ENCODE measurements at places on chromosomes 1 and 21.

GRCh38 chr1:226641671-226642231 is 93.2 kb downstream of the STUM start:
- DNase-seq = no peak

DNA sequence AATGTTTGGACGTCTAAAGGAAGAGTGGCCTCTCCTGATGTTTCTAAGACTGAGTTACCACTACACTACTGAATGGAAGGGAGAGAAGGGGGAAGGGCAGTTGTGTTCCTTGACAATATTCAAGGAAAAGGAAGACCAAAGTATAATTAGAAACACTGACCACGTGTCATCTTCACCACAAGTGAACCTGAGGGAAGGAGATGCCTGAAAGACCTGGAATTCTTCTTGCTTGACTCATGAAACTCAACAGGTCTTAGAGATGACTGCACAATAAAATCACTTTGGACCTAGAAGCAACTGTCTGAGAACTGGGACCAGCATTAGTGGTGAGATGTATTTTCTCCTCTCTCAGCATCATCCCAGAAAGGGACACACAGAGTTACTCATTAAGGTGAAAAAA is 56.7 kb downstream of the PTPN14 start:
- DNase-seq = no peak

- DNase-seq = no peak
Observed at GRCh38 chr1:37432716-37433115, 41.7 kb upstream of the ZC3H12A start.

DNA sequence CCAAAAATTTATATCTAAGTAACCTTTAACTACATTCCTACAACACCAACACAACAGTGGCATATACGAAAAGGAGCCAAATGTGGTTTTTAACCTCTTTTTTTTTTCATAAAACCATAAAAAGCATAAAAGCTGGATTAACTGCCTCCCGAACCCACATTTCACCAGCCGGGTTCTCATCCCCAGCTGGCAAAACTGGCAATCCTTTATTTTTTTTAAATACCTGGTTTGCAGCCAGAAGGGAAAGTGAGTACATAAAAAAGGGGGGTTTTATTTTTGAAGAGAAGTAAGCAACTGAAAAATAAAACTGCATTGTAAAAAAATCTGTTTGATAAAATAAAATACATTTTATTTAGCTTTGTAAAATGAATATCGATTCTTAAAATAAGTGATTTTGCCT is 295.4 kb downstream of the AKT3 start:
- DNase-seq = no peak

DNA sequence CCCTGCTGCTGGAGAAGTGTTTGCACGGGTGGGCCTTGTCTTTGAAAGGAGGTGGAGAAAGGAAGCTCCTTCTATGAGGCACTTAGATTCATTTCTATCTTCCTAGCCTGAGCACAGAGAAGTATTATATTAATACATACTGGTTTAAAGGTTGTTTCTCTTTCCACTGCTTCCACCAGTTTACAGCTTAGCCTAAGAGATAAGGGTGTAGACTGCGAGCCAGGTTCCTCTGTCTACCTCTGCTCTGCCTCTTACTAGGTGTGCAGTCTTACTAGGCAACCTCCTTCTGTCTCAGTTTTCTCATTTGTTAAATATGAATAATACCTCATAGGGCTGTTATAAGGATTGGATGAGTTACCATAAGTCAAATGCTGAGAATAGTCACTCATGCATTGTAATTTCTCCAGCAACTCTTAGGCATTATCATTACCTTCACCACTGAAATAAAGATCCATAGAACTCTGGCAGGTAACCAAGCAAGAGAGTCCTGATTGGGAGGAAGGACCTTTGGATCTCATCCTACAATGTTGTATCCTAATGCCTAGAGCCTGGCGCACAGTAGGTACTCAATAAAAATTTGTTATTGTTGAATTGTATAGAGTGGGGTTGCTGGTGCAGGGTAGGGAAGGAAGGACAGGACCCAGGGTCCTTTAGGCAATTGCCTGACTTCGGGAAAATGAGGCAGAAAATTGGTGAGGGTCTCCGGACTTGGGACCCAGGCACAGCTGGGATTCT is 95.1 kb downstream of the TBX19 start:
- DNase-seq = no peak

DNA sequence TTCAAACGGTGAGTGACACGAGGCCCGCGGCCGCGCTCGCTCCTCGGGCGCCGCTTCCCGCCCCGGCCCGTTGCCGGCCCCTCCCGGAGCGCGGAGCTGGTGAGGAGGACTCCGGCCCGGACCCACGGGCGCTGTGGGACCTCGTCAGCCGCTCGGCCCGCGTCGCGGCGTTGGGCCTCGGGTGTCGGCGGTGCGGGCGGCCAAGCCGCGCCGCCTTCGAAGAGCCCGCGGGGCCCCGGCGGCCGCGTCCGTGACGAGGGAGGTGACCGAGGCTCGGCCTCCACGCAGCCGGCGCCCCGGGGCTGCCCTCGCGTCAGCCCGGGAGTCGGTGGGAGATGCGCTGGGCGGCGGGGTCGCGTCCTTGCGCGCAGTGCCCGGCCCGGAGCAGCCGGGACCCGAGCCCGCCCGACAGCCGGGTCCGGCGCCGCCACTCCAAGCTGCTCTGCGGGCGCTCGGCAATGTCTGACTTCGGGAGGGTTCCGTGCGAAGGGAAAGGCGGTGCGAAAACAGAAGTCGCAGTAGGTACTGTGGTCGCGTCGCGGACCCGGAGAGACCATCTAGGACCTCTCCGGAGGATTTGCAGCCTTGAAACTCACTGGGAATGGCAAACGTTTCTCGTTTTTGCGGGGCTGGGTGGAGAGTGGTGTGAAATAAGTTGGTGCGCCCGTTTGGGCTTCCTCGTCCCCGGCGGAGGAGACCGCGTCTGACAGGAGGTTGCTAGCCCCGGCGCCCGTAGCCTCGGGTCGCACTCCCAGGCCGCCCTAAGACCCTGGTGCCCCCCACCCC is 829 bp downstream of the SPEN start:
- DNase-seq = no peak

- DNase-seq = no peak
Observed at GRCh38 chr1:30929135-30929889, 20.8 kb upstream of the SDC3 start.

- DNase-seq = no peak
Observed at GRCh38 chr1:18949686-18950400, 6.6 kb downstream of the IFFO2 start.

DNA sequence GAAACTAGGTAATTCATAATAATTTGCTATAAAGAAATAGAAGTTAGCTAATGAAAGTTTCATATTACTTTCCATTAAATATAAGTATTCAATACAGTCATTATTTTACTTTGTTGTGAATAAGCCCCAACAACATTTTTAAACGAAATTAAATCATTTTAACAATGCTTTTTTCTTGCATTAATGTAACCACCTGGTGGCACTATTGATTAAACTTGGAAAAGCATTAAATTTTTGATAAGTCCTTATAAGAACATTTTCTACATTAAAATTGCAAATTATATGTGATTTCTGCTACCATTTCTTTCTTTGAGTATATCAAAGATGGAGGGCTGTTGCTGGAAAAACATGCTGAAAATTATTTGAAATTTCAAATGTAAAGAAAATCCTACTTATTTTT is 918.8 kb upstream of the TMPRSS15 start:
- DNase-seq = no peak

DNA sequence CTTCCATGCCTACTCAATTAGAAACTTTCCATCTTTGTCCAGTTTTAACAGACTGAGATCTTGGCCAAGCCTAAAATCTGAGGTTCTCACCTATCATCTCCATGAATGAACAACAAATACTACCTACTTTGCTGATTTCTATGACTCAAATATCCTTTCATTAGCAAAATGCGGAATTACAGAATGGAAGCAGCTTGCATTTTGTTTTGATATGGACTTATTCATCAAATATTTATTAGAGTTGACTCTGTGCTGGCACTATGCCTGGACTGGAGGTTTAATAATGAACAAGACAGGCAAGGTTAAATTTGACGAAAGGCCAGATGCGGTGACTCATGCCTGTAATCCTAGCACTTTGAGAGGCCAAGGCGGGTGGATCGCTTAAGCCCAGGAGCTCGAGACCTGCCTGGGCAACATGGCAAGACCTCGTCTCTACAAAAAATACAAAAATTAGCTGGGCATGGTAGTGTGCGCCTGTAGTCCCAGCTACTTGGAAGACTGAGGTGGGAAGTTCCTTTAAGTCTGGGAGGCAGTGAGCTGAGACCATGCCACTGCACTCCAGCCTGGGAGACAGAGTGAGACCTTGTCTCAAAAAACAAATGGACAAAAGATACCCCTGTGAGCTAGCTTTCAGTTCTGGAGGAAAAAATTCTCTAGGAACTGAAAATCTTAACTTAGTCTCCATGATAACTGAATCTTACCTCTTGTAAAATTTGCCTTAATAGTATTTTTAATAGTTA is 29.4 kb upstream of the SOD1 start:
- no peak for DNase-seq

- no peak for DNase-seq
Observed at GRCh38 chr21:44789880-44790279, 11.7 kb downstream of the UBE2G2 start.

- DNase-seq = no peak
Observed at GRCh38 chr1:180257028-180257386, 26.9 kb downstream of the LHX4 start.

DNA sequence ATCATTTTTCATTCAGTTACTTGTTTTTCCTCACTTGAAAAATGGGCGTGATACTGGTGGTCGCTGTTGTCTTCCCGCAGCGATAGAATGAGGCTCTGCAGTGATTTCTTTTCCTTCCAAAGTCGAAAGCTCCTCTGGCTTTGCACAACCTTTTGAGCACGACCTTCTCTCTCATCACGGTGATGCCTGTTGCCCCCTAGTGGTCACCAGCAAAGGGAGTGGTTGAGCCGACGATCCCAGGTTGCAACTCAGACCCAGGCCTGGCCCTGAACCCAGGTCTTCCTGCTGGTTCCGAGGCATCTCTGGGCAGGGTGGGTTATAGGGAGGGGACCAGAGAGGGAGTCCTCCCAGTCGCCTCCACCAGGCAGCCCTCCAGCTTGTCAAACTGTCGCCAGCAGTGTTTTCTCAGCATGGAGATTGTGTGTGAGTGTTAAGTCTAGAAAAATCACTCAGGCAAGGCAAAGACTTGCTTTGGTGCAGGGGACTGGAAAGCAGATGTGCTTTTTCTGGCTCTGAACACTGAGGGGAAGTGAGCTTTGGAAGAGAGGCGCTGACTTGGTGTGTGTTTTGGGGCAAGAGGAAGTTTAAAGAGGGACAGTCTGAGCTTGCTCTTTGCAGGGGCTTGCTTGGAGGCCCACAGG is 285.3 kb downstream of the CAMTA1 start:
- peak; percentile 37 for DNase-seq

- no peak for DNase-seq
Observed at GRCh38 chr1:93659822-93660503, 21.7 kb downstream of the BCAR3 start.

- DNase-seq = no peak
Observed at GRCh38 chr1:199279067-199279466, 640.2 kb downstream of the PTPRC start.

GRCh38 chr1:117594261-117594990 is 11.4 kb upstream of the TENT5C start:
- DNase-seq = no peak

- DNase-seq = no peak
Observed at GRCh38 chr1:147223740-147224615, 1.2 kb downstream of the FMO5 start.

DNA sequence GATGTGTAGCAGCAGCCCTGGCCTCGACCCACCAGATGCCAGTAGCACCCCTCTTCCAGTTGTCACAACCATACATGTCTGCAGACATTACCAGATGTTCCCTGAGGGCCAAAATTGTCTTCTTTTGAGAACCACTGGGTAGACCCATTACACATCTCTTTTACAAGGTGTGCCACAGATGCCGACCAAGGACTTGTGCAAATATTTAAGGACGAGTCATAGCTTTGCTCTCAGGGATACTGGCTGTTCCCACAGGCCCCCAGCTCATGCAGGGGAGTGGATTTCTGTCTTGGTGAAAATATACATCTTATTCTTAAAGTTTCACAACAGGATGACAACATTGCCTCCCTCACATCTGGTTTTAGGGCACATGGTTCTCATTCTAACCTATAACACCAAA is 59.4 kb upstream of the ZBTB18 start:
- DNase-seq = no peak

- no peak for DNase-seq
Observed at GRCh38 chr1:224430511-224431113, 4.0 kb downstream of the WDR26 start.

DNA sequence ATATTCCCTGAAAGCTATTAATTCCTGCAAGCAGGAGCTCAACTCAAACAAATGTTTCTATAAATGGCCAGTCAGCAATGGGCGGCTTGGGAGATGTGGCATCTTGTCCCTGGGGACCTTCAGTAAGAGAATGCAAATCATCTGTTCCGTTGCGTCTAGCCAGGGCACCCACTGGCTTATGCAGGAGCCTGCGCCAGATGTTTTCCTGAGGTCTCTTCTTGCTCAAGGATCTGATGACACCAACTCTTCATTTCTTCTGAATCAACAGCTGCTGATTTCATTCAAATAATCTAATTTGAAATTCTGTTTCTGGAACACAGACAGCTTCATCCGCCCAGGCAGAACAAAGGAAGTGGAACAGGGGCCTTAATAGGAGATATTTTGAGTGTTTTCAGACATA is 70.0 kb upstream of the AJAP1 start:
- no peak for DNase-seq

- no peak for DNase-seq
Observed at GRCh38 chr1:200291106-200291505, 118.7 kb downstream of the ZNF281 start.

DNA sequence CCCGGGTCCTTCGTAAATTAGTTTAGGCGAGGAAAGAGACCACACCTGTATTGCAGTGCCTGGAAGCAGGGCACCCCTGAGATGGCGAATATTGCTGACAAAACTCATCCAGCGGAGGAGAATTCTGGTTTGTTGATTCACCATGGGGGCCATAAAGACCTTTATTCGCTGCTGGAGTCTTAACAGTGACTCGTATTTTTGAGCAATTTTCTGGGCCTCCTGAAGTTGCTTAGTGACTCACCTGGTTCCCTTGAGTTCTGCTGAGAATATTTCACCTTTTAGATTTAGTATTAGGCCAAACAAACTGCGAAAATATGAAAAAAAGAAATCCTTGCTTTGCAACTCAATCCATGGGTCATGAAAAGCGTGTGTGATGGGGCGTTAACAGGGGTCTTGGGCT is 20.6 kb upstream of the H6PD start:
- no peak for DNase-seq

GRCh38 chr21:36127977-36128376 is 6.9 kb upstream of the CBR3 start:
- DNase-seq = no peak

GRCh38 chr1:204102029-204102611 is 29.2 kb downstream of the SOX13 start:
- DNase-seq = no peak

DNA sequence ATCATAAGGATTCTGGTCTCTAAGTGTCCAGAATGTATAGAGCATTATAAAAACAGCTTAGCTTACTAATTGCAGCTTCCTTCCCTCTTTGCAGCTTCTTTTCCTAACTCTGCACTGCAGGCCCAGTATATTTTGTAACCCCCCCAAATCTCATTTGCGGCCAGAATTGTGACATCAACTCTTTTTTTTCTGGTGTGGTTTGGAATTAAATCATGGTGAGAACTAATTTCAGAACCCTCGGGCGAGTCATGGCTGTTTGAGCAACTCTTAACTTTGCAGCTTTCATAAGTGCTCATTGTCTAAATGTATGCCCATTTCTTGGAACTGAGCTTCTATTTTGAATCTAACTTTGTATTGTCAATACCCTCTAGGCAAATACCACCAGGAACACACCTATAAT is 187.4 kb downstream of the CYYR1 start:
- no peak for DNase-seq

GRCh38 chr21:46009951-46010705 is 28.6 kb downstream of the COL6A1 start:
- DNase-seq = no peak

- DNase-seq = no peak
Observed at GRCh38 chr1:228396770-228397662, 9.6 kb downstream of the TRIM11 start.

Data from D721Med (cell line).